Kidney glomerular epithelial cell (primary cell): ENCODE measurements at places on chromosomes 16 and 17.
A peak's percentile ranks its signal among the peaks of the same experiment; 100 is the strongest.

DNA sequence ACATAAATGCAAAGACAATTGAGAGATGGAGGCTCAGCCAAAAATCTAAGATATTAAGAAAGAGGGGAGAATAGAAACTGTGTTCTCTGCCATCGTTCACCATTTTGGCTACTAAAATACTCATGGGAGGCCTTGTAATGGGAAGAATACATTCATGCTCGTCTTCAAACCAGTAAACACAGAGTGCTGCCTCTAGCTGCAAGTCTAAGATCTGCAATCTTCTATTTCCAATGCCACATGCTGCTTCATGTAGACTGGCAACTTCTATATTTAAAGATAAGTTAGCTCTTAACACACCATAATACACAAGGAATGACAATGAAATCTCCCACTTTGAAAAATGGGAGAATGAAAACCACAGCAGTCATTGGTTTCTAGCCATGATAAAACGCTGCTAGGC lies 387.3 kb downstream of the HS3ST3B1 start:
- DNase-seq, result no peak

DNA sequence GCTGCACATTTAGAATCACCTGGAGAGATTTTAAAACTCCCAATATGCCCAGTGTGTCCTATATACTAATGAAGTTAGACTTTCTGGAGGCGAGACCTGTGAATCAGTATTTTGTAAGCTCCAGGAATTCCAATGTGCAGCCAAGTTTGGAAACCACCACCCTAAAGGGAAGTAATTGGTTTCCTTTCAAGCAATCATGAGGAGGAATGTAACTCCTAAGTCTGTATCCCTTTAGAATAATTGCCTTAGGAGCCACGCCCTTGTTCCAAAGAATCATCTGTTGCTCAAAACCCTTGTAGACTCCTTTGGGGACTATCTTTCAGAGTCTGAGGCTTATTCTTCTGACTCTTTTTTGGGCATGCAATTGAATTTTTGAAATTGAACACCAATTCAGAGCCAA lies 84.4 kb downstream of the DNAH9 start:
- DNase-seq, result no peak

GRCh38 chr17:35588196-35588920 lies 1.2 kb downstream of the AP2B1 start:
- DNase-seq, result peak; percentile 83

DNA sequence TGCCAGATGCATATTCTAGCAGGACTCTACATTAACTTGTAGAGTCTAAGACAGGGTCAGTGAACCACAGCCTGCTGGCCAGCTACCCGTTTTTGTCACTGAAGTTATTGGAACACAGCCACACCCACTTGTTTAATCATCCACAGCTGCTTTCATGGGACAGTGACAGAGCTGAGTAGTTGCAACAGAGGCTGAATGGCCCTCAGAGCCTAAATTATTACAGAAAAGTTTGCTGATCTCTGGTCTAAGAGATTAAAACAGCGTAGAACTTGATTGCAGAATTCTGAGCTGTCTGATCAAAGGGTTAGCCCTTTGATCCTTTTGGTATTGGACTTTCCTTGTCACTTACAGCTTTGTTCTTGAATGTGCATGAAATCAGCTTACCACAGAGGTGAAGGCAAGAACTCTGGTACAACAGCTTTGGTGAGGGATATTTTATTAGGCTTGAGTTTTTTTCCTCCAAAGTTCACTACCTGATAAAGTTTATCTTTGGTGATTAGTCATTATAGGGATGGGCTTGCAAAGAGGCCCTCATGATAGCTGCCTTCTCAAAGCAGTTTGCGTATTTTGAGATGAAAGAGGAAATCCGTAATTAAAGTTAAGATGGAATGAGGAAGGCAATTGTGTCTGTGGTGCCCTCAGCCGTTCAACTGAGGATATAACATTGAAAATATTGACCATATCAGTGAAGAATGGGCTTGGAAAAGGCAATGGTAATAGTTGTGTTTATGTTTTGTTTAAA lies 23.6 kb downstream of the ALDH3A2 start:
- DNase-seq, result no peak

- DNase-seq, result no peak
Measured at GRCh38 chr17:68048996-68049395, 13.5 kb downstream of the KPNA2 start.
